ENCODE measurements at places on chromosomes 16 and 17.

DNA sequence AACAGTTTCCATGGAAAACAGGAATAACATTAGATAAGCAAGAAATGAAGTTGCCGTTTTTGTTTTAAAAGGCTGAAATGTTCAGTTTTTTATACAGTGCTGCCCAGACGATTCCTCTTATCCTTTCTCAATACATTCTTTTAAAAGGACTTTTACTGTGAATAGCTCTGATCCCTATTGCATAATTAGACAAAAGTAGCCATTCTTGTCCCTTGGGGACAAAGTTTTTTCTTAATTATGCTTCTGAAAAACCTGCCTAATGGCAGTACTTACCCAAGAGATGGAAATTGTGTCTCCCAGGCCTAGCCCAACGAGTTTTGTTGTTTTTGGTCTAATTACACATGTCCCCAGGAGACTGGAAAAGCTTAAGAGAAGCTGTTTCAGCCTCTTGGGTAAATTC lies 27.6 kb downstream of the NXPH3 start:
- no peak for DNase-seq

GRCh38 chr17:75020331-75021110 lies 8.1 kb downstream of the MRPL58 start:
- no peak for DNase-seq

GRCh38 chr16:80996688-80997138 lies 10.0 kb downstream of the CMC2 start:
- DNase-seq, result no peak

- no peak for DNase-seq
Measured at GRCh38 chr17:39744836-39745215, 7.1 kb downstream of the GRB7 start.

DNA sequence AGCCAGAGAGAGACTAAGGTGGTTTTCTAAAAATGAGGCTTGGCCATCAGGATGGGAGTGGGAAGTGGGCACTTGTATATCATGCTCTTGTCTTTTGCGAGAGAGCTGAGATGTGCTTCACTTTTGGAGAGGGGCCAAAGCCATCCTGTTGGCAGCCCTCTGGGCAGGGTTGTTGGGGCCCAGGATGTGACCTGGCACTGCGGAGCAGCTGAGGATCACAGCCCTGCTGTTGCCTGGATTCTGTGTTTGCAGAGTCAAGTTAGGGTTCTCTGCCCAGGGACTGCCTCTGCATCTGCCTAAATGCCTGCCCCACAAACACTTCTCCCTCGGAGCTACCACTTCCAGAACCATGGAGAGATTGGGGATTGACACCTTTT lies 71.2 kb downstream of the PLD6 start:
- DNase-seq, result no peak

DNA sequence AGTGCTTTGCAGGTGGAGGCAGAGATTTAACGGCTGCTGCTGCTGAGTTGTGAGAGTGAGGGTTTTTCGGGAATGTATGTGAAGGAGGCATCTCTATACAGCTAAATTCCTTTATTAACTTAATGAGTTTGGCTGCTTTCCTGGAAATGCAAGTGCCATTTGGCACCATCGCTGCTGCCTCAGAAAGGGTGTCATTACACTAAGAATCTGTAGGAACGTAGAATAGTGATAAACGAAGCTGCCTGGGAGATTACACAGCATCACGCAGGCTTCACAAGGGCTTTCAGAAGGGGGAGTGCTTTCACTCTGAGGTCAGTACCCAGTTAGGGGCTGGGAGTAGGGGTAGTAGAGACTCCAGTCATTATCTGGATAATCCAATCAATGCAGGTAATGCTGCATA lies 14.1 kb upstream of the NLRP1 start:
- no peak for DNase-seq

DNA sequence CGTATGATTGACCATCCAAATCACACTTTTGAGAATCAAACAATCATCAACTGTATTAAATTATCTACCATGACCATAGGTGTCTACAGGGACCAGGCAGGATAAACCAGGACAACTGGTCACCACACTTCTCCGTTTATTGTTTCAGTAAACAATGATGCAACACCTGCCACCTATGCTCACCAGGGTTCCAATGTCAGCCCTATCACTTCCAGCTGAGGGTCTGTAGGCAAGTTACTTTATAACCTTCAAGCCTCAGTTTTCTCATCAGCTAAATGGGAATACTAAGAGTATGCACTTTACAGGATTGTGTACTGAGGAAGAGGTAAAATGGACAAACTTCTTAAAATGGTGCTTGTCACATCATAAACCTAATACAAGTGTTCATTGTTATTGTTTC lies 14.9 kb downstream of the TMEM114 start:
- no peak for DNase-seq

DNA sequence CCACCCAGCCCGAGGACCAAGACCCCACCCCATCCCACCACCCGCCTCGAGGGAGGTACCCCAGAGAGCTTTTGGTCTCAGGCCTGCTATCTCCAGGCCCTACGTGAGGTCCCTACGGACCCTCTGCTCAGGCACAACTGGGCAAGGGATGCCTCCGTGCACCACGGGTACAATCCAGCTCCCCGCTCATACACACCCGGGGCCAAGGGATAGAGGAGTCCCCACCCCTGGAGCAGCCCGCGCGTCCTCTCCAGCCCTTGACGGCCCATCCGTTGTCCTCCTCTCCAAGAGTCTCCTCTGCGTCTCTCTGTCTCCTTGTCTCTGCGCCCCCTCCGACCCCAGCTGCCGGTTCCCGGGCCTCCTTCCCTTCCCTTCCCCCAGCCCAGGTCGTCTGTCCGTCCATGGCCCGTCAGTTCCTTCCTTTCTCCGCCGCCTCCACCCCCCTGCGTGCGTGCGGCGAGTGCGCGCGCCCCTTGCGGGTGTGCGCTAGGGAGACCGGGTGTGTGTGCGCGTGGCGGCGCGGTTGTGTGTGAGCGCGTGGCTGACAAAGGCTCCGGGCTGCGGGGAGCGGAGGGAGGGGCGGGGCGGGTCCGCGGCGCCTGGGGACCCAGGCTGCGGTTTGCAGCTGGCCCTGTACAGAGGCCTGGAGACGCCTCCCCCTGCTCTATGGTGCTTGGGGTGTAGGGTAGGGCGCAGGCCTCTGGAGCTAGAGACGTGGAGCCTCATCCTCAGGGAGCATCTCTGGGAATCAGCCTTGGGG lies 930 bp downstream of the SPNS2 start:
- DNase-seq, result no peak
